ENCODE measurements at places on chromosomes 2 and 18. TPM values are rescaled to one million over a fixed set of nuclear protein-coding genes. Genes with fewer than 3 reads are reported as not detected.

KLHL41 gene
- not detected for total RNA-seq

CABYR gene
- total RNA-seq, result 32.4 TPM

IL18R1 gene
- 3.4 TPM for total RNA-seq

- no peak for DNase-seq
Measured at GRCh38 chr18:9156604-9157249, 20.1 kb downstream of the ANKRD12 start.

- DNase-seq, result no peak
Measured at GRCh38 chr2:48540237-48540935, 10.4 kb downstream of the STON1 start.

Measured in PC-9 (cell line).